Nephron progenitor cell (in vitro differentiated cells): ENCODE measurements at places on chromosomes 5 and 9.

DNA sequence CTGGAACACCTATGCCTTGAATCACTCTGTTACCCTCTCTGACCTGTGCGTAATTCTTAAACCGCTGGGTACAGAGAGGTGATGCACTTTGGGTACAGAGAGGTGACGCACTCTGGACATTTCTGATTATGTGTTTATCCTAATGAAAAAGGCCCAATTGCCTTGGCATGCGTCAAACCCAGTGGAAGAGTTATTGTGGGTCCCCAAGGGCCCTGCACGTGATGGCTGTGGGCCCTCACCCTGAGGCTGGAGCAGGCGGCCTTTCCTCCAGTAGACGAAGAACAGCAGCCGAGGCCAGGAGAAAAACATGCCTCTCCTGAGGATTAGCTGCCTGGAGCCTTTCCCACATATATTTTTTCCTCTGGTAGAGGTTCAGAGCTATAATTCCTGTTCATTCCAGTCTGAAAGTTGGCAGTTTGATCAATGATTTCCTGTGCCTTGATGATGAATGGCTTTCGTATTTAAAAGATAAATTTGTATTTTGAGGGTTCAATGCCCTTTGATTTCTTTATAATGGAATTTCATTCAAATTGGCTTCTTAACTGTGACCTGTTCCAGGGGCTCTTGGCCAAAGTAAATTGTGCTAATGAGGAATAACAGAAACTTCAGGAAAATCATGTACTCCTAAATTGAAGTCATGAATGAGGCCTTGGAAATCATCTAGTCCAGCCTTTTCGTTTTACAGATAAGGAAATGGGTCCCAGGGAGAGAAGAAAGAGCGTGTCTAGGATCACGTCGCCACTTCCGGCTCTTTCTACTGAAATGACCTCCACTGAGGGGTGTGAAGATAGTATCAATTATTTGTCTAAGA, 22.8 kb downstream of the ACER2 start:
- DNase-seq = peak; percentile 17

DNA sequence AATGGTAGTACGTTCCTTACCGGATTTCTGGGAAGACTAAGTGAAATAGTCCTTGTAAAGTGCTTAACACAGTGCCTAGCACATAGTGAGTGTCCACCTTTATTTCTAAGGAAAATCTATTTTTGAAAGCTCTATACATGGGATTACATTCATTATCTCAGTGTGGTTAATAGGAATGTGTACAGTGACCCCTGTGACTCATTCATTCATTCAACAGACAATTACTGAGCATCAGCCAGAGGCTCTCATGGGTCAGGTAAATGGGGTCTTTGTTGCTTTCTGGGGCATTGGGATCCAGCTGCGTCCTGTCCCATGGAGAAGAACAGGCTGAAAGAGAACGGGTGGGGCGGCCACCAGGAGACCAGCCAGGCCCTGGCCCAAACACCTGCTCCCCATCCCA, 226.2 kb upstream of the TBC1D2 start:
- DNase-seq = no peak

DNA sequence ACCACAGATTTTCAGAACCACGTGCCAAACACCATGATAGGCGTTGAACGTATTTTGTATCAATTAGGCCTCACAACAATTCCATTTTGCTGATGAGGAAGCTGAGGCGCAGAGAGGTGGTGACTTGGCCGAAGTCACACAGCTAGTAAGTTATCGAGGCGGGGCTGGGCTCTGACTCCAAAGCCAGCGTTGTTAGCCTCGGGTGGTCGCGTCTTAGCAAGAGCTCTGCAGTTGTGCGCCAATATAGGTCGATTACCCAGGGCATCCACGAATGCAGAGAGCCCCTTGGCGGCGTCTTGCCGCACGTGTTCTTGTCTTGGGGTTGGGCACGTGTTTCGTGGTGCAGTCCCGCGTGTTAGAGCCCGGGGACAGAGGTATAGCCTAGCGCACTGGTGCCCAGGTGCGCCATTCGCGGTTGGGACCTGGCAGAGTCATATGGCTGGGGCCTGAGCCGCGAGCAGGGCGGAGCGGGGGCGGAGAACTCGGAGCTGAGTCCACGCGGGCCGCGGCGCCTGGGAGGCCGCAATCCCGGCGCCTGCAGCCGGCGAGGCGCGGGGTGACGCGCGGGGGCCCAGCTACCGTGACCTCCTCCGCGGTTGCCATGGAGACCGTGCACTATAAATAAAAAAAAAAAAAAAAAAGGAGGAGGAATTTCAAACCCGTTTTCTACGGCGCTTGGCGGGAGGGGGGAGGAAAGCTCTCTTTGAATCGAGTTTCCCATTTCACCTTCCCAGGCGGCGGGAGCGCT, 62.3 kb downstream of the CXXC5 start:
- DNase-seq = peak; percentile 87

GRCh38 chr9:85276741-85277140, 465.0 kb downstream of the AGTPBP1 start:
- no peak for DNase-seq

GRCh38 chr9:24793787-24794186, 248.1 kb upstream of the IZUMO3 start:
- no peak for DNase-seq

- no peak for DNase-seq
Observed at GRCh38 chr9:94903961-94904421, 177.5 kb downstream of the AOPEP start.

GRCh38 chr9:88934876-88935535, 56.3 kb upstream of the S1PR3 start:
- DNase-seq = no peak

- no peak for DNase-seq
Observed at GRCh38 chr9:13805546-13805945, 508.4 kb downstream of the NFIB start.

GRCh38 chr5:77168161-77168878, 42.2 kb upstream of the PDE8B start:
- no peak for DNase-seq

DNA sequence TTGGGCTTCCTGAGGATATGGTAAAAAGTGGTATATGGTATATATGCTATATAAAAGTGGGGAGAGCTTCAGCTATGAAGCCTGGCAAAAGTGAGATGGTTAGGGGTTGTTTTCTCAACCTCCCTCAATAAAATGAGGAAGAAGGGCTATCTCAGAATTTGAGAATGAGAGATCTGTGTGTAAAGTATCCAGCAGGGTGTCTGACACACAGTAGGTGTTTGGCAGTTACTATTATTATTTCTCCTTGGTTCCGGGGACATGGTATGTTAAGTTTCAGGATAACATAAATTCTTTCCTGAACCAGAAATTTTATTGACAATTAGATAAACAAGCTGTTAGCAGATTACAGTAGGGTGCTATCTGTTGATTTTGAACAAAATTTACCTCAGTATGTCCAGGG, 94.1 kb downstream of the DENND1A start:
- no peak for DNase-seq

GRCh38 chr5:107306594-107306993, 364.1 kb downstream of the EFNA5 start:
- DNase-seq = no peak
